ENCODE measurements at places on chromosomes 13 and 19. TPM values are rescaled to one million over a fixed set of nuclear protein-coding genes. Genes with fewer than 3 reads are reported as not detected.

The SNAPC2 gene
- total RNA-seq = 11.4 TPM

The COMMD6 gene
- 45.1 TPM for total RNA-seq

The TSPAN16 gene
- total RNA-seq = not detected

DNA sequence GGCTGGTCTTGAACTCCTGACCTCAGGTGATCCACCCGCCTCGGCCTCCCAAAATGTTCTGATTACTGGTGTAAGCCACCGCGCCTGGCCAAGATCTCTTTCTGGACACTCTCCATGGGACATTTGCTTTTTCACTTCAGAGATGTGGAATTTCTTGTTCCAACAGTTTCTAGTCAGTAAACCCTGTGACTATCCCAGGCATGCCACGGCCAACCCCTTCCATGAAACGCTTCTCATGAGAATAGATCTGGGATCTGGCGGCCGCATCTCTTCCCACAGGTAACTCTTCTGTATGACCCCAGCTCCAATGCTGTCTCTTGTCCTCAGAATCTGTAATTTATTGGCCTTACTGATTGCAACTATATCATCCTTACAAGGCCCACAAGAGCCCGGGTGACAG is 16.2 kb downstream of the PLPP2 start:
- no peak for DNase-seq

- DNase-seq = no peak
Measured at GRCh38 chr13:96771486-96772367, 222.5 kb downstream of the OXGR1 start.

- no peak for DNase-seq
Measured at GRCh38 chr13:29483623-29484022, 111.9 kb downstream of the SLC7A1 start.

DNA sequence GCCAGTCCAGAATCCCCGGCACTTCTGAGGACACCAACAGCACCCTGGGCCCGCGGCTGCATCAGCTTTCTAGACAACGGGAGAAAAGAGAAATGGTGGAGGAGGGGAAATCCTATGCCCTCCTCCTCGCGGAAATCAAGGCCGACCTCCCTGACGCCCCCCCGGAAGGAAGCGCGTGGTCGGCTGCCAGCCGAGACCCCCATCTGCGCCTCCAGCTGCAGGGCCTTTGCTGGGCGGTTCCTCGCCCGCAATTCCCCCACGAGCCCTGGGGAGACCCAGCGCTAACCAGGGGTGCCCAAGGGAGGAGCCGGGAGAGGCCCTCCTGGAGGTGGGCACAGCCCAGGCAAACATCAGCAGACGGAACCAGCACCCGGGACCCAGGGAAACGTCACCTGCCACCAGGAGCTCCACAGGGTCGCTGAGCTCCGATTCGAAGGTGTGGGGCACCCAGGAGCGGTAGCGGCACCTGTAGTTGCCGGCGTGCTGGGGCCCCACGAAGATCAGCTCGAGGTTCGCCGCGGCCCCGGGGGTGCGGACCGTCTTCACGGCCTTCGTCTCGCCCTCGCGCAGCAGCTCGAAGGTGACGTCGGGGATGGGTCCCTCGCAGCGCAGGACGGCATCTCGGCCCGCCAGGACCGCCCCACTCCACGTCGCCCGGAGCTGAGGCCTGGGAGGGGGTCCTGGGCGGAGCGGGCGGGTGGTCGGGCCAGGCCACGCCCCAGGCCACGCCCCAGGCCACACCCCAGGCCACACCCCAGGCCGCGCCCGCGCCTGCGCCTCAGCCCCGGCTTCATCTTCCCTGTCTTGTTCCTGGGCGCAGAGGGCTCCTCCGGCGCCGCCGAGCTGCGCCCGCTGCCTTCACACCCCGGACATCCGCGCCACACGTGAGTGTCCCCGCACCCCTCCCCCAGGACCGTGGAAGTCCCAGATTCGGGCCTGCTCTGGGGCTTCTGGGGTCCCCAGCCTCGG is 6.0 kb downstream of the A1BG start:
- DNase-seq = peak; percentile 69

GRCh38 chr19:33345163-33345562 is 28.3 kb upstream of the CEBPG start:
- DNase-seq = no peak

DNA sequence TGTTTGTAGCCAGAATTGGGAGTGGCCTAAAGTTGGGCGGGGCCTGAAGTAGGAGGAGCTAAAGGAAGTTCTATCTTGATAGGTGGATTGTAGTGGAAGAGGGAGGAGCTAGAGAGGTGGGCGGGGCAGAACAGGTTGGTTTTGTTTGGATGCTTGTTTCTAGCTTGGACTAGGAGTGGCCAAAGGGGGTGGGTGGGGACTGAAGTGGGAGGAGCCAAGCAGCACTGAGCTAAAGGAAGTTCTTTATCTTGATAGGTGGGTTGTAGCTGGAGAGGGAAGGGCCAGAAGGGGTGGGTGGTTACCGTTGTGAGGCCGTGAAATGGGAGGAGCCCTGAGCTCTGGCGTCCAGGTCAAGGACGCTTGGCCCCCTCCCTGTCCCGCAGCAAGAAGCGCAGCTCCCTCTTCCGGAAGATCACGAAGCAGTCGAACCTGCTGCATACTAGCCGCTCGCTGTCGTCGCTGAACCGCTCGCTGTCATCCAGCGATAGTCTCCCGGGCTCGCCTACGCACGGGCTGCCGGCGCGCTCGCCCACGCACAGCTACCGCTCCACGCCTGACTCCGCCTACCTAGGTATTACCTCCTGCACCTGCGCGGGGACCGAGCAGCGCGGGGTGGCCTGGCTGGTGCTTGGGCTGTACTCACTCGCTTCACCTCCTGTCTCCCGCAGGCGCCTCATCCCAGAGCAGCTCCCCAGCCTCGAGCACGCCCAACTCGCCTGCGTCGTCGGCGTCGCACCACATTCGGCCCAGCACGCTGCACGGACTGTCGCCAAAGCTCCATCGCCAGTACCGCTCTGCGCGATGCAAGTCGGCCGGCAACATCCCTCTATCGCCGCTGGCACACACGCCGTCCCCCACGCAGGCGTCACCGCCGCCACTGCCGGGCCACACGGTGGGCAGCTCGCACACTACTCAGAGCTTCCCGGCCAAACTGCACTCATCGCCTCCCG is 8.0 kb downstream of the DNASE2 start:
- peak; percentile 66 for DNase-seq

DNA sequence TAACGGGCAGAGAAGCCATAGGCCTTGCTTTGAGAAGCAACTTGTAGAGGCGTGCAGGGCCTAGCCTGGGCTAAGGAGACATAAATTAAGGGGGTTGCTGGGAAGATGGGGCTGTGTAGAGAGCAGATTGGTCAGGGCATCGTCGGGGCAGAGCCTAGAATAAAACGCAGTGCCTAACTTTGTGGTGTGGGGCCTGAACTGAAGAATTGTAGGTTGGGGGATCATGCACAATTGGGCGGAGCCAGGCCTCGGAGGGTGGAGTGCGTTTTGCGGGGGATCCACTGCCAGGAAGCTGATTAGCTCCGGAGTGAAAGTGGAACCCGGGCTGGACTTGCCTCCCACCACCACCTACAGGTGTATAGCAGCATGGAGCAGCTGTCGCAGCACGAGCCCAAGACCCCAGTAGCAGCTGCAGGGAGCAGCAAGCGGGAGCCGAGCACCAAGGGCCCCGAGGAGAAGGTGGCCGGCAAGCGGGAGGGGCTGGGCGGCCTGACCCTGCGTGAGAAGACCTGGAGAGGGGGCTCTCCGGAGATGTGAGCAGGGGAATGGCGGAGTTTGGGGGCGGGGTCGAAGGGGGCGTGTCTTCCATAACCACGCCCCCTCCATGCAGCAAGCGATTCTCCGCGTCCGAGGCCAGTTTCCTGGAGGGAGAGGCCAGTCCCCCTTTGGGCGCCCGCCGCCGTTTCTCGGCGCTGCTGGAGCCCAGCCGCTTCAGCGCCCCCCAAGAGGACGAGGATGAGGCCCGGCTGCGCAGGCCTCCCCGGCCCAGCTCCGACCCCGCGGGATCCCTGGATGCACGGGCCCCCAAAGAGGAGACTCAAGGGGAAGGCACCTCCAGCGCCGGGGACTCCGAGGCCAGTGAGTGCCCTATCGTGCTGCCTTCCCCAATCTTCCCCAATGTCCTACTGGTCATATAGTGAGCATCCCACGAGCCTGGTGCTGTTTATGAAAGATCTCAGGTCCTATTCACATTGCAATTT is 13.8 kb downstream of the DNASE2 start:
- peak; percentile 76 for DNase-seq

- no peak for DNase-seq
Measured at GRCh38 chr19:17616686-17616960, 61.2 kb downstream of the COLGALT1 start.

- no peak for DNase-seq
Measured at GRCh38 chr13:38103851-38104250, 234.3 kb upstream of the TRPC4 start.

DNA sequence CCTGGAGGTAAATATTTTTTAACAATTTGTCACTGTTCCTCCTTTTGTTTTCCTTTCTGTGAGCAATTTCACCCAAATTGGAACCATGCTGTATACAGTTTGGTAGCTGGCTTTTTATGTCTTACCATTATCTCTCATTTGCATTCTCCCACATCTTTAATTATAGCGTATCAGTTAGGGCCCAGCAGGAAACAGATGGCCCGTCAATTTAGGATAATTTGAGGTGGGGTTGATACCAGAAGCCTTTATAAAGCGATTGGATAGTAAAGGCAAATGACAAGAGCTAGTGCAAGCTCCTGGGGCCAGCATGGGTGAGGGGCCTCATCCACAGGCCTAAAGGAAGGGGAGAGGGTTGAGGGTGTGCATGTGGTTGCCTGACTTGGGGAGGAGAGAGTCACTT is 3.8 kb upstream of the IFNL4 start:
- DNase-seq = no peak

DNA sequence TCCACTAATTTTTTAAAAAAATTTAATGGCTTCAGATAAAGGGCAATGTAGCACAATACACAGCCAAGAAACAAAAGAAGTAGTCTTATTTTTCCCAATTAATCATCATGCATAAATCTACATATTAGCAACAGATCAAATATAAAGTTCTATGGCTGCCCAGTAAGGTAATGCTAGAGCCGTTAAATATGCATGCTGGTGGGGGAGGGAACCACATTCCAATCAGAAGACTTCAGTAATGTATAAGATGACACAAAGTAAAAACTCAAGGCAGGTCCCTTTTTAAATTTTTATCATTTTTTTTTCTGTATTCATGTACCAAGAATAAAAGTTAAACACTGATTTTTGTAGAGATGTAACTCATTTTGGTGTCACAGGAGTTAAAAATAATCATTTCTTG is 62.0 kb downstream of the MPHOSPH8 start:
- DNase-seq = no peak

- DNase-seq = no peak
Measured at GRCh38 chr13:73138276-73138637, 79.5 kb downstream of the KLF5 start.

- no peak for DNase-seq
Measured at GRCh38 chr19:10800488-10800887, 35.5 kb downstream of the TMED1 start.

GRCh38 chr19:40662925-40663694 is 27.3 kb downstream of the NUMBL start:
- peak; percentile 94 for DNase-seq

DNA sequence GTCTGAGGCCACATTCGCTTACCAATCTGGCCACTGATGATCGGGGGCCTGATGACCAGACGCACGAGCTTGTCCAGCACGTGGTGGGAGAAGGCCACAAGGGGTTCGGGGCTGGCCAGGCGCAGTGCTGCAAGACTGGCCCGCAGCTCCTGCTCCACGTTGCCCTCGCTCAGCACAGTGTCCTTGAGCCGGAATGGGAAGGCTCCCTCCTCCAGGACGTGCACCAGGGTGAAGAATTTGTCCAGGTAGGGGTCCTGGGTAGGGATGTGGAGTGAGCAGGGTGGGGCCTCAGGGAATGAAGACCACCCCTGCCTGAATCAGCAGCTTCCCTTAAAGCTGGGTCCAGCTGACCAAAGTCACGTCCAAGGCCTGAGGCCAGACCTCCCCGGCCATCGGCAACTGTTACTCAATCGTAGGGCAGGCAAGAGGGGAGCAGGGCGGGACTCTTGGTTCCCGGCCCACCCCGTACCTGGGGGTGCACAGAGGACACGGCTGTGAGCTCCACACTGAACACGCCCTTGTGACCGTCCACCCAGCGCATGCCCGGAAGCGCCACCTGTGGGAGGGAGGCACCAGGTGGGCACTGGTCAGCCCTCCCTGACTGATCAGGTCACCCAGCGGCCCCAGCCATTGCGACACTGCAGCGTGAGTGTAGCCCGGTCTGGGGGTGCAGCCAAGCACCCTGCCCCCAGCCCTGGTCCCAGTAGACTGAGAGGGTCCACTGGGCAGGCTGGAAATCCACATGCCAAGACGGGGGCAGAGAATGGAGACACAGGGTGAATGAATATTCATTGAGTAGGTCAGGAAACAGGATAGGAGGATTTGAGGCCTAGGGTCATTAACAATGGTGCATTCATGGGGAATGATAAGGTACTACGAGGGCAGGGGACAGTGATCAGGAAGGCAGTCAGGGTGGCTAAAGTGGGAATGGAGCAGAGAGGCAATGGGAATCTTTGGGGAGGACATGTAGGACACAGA is 2.8 kb upstream of the ANGPTL8 start:
- no peak for DNase-seq

Data from transverse colon (tissue), 4 donors.